ENCODE measurements at places on chromosomes 7 and 10.

- no peak for DNase-seq
These were observed 4.8 kb downstream of the KLF6 start for GRCh38 chr10:3780021-3780770.

- peak; percentile 74 for DNase-seq
These were observed 44.8 kb downstream of the ZNF800 start for GRCh38 chr7:127347567-127348246.

- no peak for DNase-seq
These were observed 18.9 kb downstream of the ATP6V1F start for GRCh38 chr7:128881458-128882125.

GRCh38 chr10:97479939-97480338 is 18.3 kb downstream of the MMS19 start:
- no peak for DNase-seq

- DNase-seq, result no peak
These were observed 19.4 kb downstream of the ZMIZ2 start for GRCh38 chr7:44767912-44768627.

- no peak for DNase-seq
These were observed 29.7 kb downstream of the IL15RA start for GRCh38 chr10:5947471-5948207.

DNA sequence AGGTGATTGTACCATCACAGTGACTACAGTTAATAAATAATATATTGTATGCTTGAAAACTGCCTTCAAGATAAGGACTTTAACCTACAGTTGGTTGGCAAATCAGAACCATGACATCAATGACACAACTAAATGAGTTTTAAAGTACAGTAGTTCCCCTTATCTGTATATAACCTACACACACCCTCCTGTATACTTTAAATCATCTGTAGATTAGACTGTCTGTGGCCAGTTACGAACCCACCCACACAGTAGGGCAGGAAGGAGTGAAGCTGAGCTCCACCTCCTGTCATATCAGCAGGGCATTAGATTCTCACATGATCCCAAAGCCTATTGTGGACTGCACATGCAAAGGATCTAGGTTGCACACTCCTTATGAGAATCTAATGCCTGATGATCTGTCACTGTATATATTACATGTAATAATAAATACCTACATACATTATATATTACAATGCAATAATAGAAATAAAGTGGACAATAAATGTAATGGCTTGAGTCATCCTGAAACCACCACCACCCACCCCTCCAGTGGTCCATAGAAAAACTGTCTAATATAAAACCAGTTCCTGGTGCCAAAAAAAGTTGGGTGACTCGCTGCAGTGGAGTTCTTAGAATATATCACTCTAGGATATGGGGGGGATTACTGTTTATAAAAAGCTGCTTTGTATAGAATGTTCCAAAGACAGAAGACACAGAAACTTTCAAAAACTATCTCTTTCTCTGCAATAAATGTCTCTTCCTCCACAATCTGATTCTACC is 5.6 kb downstream of the TPK1 start:
- no peak for DNase-seq

DNA sequence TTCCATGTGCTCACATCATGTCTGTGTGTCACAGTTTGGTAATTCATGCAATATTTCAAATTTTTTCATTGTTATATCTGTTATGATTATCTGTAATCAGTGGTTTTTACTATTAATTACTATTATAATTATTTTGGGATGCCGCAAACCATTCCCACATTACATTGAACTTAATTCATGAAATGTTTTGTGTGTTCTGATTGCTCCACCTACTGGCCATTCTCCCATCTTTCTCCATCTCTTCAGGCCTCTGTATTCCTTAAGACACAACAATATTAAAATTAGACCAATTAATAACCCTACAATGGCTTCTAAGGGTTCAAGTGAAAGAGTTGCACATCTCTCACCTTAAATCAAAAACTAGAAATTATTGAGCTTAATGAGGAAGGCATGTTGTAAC is 398.5 kb downstream of the PCDH15 start:
- no peak for DNase-seq

DNA sequence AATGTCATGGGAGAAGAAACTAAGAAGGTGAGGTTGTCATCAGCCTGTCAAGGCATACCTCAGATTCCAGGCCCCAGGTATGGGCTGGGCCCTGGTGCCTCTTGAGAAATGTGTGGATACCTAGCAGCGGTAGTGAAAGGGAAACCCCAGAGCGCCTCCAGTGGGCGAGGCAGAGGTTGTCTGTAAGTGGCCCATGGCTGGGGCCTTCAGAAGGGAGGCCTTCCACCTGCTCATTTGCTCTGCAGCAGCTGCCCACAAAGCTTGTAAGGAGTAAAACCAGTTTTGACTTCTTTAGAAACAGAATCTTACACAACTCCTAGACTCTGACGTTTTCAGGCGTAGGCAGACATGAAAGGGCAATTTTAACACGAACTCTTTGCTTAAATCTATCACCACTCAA is 509.9 kb downstream of the PARD3 start:
- DNase-seq, result peak; percentile 30

GRCh38 chr7:36957620-36958019 is 233.3 kb upstream of the AOAH start:
- no peak for DNase-seq

GRCh38 chr7:30790356-30790755 is 19.1 kb downstream of the MINDY4 start:
- DNase-seq, result no peak

GRCh38 chr10:314871-315270 is 179.6 kb downstream of the ZMYND11 start:
- no peak for DNase-seq

GRCh38 chr7:72161534-72161933 is 250.6 kb downstream of the CALN1 start:
- no peak for DNase-seq

- no peak for DNase-seq
These were observed 29.0 kb downstream of the MRPL32 start for GRCh38 chr7:42961170-42961569.

- DNase-seq, result no peak
These were observed 220.8 kb upstream of the PRSS58 start for GRCh38 chr7:142478479-142479220.

DNA sequence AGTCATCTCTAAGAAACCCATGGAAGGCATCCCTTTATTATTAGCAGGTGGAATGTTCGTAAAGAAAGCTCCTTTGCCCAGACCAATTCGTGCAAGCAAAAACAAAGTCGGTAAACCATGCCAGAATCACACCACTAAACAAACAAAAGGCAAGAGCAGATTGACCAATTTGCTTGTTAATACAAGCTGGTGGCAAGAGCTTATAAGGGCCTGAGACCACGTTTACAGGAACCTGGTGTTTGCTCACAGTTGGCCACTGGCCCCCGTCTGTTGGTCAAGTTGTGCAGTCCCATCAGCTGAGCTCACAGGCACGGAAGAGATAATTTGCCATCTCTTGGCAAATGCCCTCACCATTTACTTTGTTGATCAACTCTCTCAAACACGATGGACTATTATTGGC is 342.2 kb upstream of the MKI67 start:
- no peak for DNase-seq

GRCh38 chr7:73893342-73894101 is 32.6 kb downstream of the TMEM270 start:
- DNase-seq, result no peak

GRCh38 chr7:106774768-106775551 is 90.1 kb upstream of the PIK3CG start:
- no peak for DNase-seq

DNA sequence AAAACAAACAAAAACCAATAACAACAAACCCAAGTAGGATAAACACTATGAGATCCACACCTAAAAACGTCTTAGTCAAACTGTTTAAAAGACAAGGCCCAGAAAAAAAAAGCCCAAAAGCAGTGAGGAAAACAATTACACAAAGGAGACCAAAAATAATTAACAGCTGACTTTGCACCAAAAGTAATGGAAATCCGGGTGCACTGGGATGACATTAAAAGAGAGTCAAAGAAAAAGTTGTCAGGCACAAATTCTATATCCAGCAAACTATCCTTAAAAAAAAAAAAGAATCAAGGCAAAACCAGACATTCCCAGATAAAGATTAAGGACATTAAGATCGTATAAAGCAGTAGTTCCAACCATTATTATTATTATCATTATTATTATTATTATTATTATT is 7.9 kb upstream of the ANKRD26 start:
- no peak for DNase-seq

DNA sequence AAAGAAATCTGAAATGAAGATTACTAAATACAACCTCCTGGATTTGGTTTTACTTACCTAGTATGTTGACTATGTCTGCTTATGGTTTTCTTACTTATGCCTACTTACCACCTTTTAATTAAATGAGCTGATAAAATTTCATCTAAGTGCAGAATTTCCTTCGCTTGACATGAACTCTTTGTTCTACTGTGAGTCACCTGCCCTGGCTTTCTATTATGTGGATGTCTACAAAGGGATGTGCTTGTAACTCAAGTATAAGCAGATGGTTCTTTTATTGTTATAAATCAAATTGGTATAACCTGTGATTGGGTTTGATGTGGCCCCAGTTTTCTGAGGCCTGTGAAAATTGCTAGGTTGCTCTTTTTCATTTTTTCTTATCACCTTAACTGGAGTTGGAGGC is 389.1 kb upstream of the ANKRD30A start:
- no peak for DNase-seq

- DNase-seq, result no peak
These were observed 59.4 kb downstream of the CDK14 start for GRCh38 chr7:90655566-90655965.

DNA sequence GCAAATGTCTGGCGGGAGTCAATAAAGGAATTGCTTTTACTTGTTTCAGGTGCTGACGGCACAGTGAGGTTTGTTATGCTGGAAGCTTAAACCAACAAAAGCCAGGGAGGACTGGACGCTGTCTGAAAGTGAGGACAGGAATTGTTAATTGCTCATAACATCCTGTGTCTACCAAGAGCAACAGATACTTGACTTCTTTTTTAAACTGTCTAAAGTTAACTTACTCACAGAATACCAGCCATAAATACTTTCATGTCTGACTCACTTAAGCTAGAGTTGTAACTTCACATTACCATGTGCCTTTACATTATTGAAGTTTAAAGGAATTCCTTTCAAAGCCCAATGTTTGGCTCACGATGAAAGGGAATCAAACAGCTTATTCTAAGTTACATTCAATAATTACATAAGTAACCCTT is 252.7 kb upstream of the SHH start:
- no peak for DNase-seq

DNA sequence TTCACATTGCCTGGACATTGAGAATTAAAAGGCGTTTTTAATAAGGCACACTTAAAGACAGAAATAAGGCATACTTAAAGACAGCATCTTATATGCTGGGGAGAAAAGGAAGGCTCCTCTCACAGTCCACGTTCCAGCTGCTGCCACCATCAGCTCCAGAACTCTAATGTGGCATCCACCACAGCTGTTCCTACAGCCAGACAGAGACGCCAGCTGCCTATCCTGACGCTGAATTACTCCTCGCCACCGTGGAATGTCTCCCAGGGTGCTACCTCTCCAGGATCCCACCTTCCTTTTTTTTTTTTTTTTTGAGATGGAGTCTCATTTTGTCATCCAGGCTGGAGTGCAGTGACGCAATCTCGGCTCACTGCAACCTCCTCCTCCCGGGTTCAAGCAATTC is 30.8 kb downstream of the SLC37A3 start:
- DNase-seq, result no peak

DNA sequence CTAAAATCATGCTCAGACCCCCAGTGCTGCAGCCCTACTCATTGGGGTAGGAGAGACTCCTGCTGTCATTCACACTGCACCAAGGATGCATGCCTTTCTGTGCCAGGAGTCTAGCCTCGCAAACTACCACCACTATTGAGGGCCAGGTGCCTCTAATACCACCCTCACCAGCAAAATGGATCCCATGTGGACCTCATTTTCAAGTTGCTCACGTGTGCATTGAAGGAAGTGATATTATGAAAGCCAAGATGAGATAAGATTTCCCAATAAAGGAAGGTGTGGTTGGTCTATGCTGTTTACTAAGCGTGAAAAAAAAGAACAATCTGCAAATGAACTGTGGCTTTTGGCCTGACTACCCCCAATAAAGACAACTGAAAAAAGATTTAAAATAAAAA is 7.2 kb upstream of the LAMTOR4 start:
- no peak for DNase-seq

GRCh38 chr10:98623176-98623575 is 176.4 kb upstream of the HPS1 start:
- DNase-seq, result no peak

- DNase-seq, result no peak
These were observed 138.3 kb downstream of the ATXN7L1 start for GRCh38 chr7:105738133-105738532.

- DNase-seq, result no peak
These were observed 140.4 kb upstream of the NAMPT start for GRCh38 chr7:106425017-106425719.

DNA sequence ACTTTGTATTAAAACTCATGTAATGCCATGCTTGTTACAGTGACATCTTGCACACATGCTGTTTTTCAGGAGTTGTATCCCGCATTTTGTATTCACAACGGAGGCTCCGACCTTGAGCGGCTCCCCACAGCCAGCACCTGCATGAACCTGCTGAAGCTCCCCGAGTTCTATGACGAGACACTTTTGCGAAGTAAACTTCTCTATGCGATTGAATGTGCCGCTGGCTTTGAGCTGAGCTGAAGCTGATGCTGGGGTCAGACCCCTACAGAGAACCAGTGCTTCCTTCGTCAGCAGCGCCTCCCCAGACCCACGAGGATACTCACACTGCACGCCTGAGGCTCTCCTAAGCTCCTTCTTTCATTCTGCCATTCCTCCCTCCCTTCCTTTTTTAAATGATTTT is 69.3 kb upstream of the DNAJB6 start:
- DNase-seq, result no peak

- no peak for DNase-seq
These were observed 509.8 kb downstream of the SUGCT start for GRCh38 chr7:40644454-40645188.

- no peak for DNase-seq
These were observed 349.4 kb downstream of the GATA3 start for GRCh38 chr10:8403711-8404371.

DNA sequence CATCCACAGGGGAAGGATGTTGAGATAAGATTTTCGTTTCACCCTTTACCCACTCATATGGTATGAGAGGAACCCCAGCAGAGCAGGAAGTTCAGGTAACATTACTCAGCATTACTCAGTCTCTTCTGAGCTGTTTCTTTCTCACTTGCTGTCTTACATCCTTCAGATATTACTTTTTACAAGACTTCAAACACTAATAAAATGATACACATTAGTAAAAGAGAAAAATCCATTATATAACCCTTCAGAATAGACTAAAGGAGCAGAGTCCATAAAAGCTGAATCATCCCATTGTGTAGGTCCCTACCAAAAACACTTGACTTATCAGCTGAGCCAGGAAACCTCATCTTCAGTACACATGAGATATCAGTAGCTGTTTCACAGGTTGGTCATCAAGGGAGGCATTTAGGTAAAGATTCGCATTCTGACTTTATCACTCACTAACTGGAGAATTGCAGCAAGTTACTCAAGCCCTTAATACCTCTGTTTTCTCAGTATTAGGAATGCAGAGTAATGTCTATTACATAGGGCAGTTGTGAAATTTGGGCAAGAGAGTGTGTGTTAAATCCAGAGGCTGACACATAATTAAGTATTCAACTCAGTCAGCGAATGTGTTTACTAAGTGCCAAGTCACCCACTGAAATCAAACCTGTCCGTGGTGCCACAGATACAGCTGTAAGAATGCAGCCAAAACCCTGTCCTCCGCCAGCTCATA is 44.7 kb downstream of the KLF6 start:
- DNase-seq, result no peak

- no peak for DNase-seq
These were observed 54.7 kb upstream of the BICC1 start for GRCh38 chr10:58457761-58458616.
